ENCODE measurements at places on chromosomes 13 and 19.

DNA sequence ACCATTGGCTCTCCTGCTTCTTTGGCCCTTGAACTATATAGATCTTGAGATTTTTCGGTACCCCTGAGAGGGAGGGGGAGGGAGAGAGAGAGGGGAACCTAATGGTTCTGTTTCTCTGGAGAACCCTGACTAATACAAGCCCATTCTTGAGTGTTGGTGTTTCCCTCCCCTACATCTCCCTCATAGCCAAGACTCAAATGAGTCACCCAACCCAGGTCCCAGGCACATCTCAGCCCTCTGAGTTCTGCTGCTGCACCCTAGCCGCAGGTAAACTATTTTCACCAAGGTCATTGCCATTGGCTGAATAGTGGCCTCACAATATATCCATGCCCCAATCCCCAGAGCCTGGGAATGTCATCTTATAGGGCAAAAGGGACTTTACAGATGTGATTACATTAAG lies 225.8 kb upstream of the MAB21L1 start:
- H3K27me3 ChIP-seq: no peaks in the 10 kb centered on the region
- no peak for DNase-seq
- no peaks in the 10 kb centered on the region for H3K4me1 ChIP-seq
- H3K36me3 ChIP-seq: no peaks in the 10 kb centered on the region
- H3K27ac ChIP-seq: no peak overlapping the region
- no peak overlapping the region for H3K4me3 ChIP-seq

DNA sequence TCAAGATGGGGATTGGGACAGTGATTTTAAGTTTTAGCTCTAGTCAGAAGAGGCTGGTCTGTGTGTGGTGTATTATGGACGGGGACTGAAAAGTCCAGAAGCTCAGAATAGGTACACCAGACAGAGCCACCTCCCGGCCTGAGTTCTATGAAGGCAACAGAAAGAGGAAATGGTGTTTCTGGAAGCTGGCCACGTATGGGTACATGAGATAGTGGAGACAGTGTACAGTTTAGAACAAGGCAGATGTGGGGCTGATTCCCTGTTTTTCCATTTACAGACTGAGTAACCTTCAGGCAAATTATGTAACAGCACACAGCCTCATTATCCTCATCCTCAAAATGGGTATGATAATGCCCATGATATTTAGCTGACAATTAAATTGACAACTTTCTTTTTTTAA lies 1.3 kb downstream of the ZNF175 start:
- no peak for DNase-seq
- H3K4me1 ChIP-seq: peaks cover 39% of the 10 kb centered on the region
- peak overlapping the region; percentile 99 for H3K4me3 ChIP-seq
- peak overlapping the region; percentile 94 for H3K27ac ChIP-seq

GRCh38 chr13:25253702-25254101 lies 33.6 kb downstream of the MTMR6 start:
- no peak for DNase-seq
- H3K4me1 ChIP-seq: no peaks in the 10 kb centered on the region
- H3K27ac ChIP-seq: no peak overlapping the region
- H3K4me3 ChIP-seq: no peak overlapping the region

- peaks cover 17% of the 10 kb centered on the region for H3K4me1 ChIP-seq
- H3K27me3 ChIP-seq: no peaks in the 10 kb centered on the region
- H3K36me3 ChIP-seq: peaks cover 11% of the 10 kb centered on the region
- no peak overlapping the region for H3K27ac ChIP-seq
- H3K4me3 ChIP-seq: no peak overlapping the region
Measured at GRCh38 chr13:44431150-44431549, 57.5 kb downstream of the SERP2 start.

DNA sequence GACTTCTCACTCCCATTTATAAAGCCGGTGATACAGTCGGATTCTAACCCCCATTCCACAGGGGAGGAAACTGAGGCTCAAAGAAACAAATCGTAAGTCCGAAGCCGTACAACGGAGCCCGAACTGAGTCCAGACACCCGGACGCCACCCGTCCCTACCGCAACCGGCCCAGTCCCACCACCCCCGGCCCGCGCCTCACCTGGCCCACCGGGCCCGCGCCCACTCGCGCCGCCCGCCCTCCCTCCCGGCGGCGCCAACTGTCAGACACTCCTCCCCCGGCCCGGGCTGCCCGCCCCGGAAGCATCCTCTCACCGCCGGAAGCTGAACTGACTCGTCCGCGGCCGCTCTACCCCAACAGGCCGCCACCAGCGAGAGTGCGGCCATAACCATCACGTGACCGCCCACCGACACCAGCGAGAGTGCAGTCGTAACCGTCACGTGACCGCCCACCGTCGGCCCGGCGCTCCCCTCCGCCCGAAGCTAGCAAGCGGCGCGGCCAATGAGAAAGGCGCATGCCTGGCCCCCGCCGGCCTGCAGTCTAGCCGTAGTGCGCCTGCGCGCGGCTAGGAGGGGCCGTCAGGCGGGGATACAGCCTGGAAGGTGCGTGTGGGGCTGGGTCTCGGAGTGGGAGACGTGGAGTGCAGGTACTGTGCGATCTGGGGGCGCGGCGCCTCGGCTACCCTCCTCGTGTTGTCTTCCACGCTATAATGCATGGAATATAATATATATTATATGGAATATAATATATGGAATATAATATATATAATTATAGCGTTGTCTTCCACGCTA lies at the start of the genes C19orf47 and PLD3:
TSS of gene C19orf47 (minus strand) at position 273 of the 789 bp plus-strand sequence. CDS start 6,540 bp downstream, outside the sequence.
TSS of gene PLD3 (plus strand) at position 571 of the 789 bp plus-strand sequence. CDS start 17,789 bp downstream, outside the sequence.
- peaks cover 4% of the 10 kb centered on the region for H3K36me3 ChIP-seq
- H3K27me3 ChIP-seq: no peaks in the 10 kb centered on the region
- DNase-seq: peak; percentile 97
- peaks cover 30% of the 10 kb centered on the region for H3K4me1 ChIP-seq
- H3K27ac ChIP-seq: peak within 1 kb of the TSS; percentile 94

- H3K4me3 ChIP-seq: peak within 1 kb of the TSS; percentile 21
- peaks cover 3% of the 10 kb centered on the region for H3K4me1 ChIP-seq
- peaks cover 3% of the 10 kb centered on the region for H3K36me3 ChIP-seq
- peaks cover 31% of the 10 kb centered on the region for H3K27me3 ChIP-seq
Measured at GRCh38 chr19:50639121-50640112, at the start of gene SYT3. Gene SYT3 (minus strand): TSS chr19:50639881. CDS start chr19:50637411, 2,470 bp downstream.

DNA sequence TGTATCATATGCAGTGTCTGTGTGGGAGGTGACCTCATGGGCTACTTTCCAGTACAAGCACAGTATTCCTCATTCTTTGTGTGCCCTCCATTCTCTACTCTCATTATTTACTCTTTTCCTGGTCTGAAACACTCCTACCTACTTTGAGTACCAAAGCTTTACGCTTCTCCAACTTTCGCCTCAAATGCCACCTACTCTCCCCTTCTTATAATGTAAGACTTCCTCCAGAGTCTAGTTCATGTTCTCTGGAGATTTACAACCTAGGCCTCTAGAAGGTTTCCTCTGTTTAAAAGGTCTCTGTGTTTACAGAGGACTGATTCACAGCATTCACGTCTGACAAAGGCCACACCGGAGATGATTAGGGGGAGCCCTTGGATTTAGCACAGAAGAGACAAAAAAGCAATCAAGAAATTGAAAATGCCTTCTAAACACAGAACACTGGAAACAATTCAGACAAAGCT lies 302.0 kb downstream of the KLF12 start:
- H3K27me3 ChIP-seq: no peaks in the 10 kb centered on the region
- no peak for DNase-seq
- H3K36me3 ChIP-seq: no peaks in the 10 kb centered on the region
- H3K4me3 ChIP-seq: no peak overlapping the region
- H3K27ac ChIP-seq: peak overlapping the region; percentile 2

DNA sequence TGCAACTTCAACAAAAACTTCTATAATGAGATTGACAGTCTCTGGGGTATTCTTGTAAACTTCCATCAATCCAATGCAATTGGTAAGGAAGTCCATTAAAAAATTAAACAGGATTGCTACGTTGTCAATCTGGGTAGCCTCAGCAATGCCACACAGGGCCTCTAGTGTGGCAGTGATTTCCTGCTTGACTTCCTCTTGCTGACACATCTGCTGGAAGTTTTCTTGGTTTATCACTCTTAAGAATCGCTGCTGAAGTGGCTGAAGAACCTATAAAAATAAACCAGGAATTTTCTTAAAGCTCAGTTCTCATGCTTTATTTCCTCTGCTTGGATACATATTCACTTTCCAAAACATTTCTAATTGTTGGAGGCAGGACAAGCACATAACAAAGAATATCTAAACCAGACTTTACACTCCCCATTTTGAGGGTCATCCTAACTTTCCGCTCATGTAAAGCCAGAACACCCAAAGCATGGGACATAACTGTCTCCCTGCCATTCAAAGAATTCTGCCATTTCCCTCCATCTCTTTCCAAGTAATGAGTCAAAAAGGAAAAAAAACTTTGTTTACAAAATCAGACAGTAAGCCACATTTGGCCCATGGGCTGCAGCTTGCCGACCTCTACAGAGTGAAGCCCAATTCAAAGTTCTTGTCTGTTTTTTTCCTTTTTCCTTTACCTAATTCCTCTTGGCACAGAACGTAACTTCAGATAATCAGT lies 23.2 kb upstream of the EEF1AKMT1 start:
- H3K4me3 ChIP-seq: no peak overlapping the region
- no peak for DNase-seq
- H3K27ac ChIP-seq: peak overlapping the region; percentile 35
- H3K4me1 ChIP-seq: peaks cover 8% of the 10 kb centered on the region

DNA sequence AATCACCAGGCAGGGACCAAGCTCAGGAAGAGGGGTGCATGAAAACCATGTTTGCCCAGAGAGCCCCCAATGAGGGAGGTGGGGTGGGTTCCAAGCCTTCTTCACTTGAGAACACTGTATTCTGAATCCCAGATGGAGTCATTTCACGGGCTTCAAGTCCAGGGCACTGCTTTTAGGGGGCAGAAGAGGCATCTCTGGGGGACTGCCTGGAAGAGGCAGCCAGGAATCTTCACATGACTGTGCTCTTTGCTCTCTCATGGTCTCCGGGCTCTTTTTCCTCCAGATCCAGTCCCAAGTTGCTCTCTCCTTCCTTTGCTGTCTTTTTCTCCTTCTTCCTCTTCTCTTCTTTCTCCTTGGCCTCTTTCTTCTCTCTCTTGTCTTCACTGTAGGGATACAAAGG lies 5.7 kb downstream of the SMIM24 start:
- no peak overlapping the region for H3K27ac ChIP-seq
- no peak overlapping the region for H3K4me3 ChIP-seq
- peaks cover 20% of the 10 kb centered on the region for H3K4me1 ChIP-seq
- H3K27me3 ChIP-seq: no peaks in the 10 kb centered on the region
- no peak for DNase-seq
- H3K36me3 ChIP-seq: peaks cover 4% of the 10 kb centered on the region

DNA sequence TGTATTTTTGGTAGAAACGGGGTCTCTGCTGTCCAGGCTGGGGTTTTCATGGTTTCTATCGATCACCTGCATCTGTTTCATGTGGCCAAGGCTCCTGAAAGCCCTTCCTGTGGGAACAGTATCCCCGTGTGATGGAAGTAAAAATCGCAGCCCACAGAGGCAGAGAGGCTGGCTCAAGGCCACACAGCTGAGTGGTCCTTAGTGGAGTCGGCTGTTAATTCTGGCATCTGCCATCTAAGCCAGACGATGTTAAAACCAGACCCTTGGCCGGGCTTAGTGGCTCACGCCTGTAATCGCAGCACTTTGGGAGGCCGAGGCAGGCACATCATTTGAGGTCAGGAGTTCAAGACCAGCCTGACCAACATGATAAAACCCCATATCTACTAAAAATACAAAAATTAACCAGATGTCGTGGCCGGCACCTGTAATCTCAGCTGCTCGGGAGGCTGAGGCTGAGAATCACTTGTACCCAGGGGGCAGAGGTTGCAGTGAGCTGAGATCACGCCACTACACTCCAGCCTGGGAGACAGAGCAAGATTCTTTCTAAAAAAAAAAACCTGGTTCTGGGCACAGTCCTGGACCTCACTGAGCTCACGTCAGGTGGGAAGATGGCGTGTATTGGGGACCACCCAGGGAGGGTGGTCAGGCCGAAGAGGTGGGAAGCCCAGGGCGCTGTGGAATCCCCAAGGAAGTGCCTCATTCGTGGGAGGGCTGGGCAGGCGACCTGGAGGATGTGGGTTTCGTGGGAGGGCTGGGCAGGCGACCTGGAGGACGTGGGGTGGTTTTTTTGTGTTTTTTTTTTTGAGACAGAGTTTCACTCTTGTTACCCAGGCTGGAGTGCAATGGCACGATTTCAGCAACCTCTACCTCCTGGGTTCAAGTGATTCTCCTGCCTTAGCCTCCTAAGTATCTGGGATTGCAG lies 18.5 kb upstream of the MISP start:
- peaks cover 16% of the 10 kb centered on the region for H3K4me1 ChIP-seq
- H3K27ac ChIP-seq: peak overlapping the region; percentile 53
- peaks cover 6% of the 10 kb centered on the region for H3K27me3 ChIP-seq
- DNase-seq: no peak
- no peak overlapping the region for H3K4me3 ChIP-seq
- peaks cover 10% of the 10 kb centered on the region for H3K36me3 ChIP-seq

GRCh38 chr13:28538932-28539331 lies 44.0 kb upstream of the FLT1 start:
- DNase-seq: no peak
- peaks cover 83% of the 10 kb centered on the region for H3K27me3 ChIP-seq
- H3K36me3 ChIP-seq: no peaks in the 10 kb centered on the region
- no peak overlapping the region for H3K4me3 ChIP-seq
- H3K4me1 ChIP-seq: no peaks in the 10 kb centered on the region

DNA sequence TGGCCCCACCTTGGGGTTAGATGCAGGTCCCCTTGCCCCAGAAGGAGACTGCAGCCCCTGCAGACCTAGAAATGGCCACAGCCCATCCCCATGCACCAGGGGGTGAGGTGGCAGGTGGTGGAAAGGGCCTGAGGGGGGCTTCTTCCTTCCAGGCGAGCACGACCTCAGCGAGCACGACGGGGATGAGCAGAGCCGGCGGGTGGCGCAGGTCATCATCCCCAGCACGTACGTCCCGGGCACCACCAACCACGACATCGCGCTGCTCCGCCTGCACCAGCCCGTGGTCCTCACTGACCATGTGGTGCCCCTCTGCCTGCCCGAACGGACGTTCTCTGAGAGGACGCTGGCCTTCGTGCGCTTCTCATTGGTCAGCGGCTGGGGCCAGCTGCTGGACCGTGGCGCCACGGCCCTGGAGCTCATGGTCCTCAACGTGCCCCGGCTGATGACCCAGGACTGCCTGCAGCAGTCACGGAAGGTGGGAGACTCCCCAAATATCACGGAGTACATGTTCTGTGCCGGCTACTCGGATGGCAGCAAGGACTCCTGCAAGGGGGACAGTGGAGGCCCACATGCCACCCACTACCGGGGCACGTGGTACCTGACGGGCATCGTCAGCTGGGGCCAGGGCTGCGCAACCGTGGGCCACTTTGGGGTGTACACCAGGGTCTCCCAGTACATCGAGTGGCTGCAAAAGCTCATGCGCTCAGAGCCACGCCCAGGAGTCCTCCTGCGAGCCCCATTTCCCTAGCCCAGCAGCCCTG lies 4.2 kb upstream of the F10 start:
- no peak for DNase-seq
- H3K27ac ChIP-seq: no peak overlapping the region
- H3K4me1 ChIP-seq: no peaks in the 10 kb centered on the region

DNA sequence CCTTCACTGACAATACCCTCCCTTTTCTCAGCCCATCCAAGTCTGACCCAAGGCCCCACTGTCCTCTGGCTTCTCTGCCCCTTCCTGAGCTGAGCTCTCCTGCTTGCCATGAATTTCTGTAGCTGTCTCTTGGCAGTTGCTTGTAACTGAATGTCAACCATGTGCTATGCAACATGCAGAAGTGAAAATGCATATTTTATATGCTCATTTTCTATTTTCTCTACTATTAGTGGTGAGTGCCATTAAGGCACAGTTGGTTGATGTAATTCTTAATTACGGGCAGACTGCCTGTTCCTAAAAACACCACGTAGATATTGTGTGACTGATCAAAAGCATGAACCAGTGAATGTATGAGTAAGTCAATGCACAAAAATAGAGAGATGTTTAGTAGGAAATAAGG lies 29.6 kb downstream of the TNFSF11 start:
- no peak overlapping the region for H3K4me3 ChIP-seq
- H3K4me1 ChIP-seq: no peaks in the 10 kb centered on the region
- peaks cover 2% of the 10 kb centered on the region for H3K36me3 ChIP-seq
- DNase-seq: no peak

Measured in effector memory CD8-positive, alpha-beta T cell (primary cell).